B cell (primary cell): ENCODE measurements at places on chromosomes 7 and 10. TPM values are rescaled to one million over a fixed set of nuclear protein-coding genes. Genes with fewer than 3 reads are reported as not detected.

DNA sequence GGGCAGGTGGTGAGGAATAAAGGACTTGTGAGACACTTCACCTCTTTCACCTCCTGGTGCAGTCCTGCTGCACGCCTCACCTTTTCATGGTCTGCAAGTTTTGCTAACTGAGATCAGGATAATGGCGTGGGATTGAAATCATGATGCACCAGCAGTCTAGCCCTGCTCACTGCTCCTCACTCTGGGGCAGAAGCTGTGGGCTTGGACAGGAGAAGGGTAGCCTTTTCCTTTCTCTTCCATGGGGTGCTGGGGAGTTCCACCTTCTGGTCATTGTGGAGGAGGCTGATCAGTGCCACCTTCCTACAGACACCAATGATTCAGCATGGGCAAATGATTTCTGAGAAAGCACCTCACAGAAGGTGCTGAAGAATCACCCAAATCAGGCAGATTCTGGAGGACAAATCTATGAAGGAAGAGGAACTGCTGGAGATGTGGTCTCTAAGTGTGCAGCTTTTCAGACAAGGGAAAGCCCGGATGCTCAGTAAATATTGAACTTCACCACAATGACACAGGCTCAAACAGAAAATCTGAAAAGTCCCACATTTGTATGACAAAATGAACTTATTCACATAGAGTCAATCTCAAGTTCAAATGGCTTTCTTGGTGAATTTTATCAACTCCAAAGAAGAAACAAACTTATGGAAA, 19.7 kb downstream of the MBL2 start:
- no peak for DNase-seq

DNA sequence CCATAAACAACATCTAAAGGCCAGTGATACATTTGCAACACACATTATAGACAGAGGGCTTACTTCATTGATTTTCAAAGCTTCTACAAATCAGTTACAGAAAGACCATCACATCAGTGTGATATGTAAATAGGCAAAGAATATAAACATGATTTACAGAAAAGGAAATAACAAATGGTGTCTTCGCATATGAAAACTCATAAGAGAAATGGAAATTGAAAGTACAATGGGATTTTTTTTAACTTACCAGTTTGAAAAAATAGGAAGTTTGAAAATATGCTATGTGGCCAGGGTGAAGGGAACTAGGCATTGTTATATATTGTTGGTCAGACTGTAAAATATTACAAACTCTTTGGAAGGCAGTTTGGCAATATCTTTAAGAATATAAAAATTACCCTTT, 27.3 kb downstream of the SEC23IP start:
- peak; percentile 58 for DNase-seq

- no peak for DNase-seq
Measured at GRCh38 chr10:32963096-32963495, 5.1 kb upstream of the ITGB1 start.

DNA sequence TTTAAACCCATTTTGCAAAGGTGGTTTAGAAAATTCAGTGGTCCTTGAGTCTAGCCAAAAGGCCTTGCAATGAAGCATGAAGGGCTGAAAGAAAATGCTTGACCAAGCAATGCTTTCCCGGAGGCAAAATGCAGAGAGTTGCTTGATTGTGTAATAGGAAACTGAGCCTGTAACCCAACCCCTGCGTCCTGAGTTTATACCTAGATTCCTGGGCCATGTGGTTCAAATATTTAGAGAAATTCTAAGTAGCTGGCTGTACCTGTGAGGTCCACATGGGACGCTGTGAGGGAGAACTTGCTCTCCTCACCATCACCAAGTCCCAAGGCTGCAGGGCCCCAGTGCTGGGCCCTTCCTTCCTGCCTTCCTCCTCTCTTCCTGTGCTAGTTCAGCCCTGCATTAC, 45.7 kb downstream of the CXCL12 start:
- no peak for DNase-seq

- DNase-seq = no peak
Measured at GRCh38 chr7:55410667-55411239, 45.6 kb downstream of the LANCL2 start.

DNA sequence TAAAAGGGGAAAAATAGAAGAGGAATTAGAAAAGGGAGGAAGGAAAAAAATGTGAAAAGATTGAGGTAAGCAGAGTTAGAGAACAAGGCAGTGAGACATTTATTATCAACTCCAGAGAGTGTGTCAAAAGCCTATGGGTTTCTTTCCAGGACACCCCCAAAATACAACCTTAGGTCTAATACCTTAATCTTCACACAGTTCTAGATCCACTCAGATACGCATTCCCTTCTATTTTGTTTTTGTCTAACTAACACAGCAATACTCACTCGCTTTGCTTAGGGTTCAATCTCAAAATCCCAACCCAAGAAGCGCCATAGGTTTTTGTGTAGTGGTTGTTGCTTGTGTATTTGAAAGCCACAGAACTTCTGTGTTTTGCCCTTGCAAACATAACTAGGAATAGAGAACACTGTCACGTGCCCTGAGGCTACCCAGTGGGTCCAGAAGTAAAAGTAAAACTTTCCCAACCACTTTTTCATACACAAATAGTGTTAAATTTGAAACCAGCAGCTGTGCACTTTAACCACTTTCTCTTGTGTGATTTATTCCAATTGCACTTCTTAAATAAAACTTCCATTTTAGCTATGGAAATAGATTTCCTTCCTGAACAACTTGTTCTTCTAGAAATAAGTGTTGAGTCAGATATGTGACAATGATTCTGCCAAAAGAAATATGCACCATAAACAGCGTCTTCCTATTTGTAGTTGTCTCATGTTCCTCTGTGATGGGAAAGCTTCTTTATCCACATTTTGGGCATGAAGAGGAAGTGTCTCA, 414.7 kb upstream of the GHITM start:
- DNase-seq = no peak

FUOM gene
- total RNA-seq = 20.7 and 23.8 TPM in 2 replicates

DNA sequence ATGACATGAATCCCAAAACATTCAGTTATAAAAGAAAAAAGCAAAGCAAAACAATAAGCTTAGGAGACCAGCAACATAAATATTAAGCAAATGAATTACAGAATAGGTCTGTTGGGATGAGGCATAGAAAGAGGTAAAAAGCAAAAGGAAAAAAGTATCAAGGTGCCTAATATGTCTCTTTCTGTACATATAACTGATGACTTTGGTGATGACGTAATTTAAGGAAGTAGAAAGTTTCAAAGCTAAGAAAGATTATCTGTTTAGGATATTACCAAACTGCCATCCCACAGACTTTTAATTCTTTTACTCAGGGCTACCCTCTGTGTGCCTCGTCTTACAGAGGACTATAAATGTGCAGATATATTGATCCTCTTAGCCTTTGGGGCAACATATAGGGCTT, 1066.5 kb downstream of the SORCS3 start:
- DNase-seq = no peak

CASP2 gene
- total RNA-seq = 66.5 and 71.1 TPM in 2 replicates

DNA sequence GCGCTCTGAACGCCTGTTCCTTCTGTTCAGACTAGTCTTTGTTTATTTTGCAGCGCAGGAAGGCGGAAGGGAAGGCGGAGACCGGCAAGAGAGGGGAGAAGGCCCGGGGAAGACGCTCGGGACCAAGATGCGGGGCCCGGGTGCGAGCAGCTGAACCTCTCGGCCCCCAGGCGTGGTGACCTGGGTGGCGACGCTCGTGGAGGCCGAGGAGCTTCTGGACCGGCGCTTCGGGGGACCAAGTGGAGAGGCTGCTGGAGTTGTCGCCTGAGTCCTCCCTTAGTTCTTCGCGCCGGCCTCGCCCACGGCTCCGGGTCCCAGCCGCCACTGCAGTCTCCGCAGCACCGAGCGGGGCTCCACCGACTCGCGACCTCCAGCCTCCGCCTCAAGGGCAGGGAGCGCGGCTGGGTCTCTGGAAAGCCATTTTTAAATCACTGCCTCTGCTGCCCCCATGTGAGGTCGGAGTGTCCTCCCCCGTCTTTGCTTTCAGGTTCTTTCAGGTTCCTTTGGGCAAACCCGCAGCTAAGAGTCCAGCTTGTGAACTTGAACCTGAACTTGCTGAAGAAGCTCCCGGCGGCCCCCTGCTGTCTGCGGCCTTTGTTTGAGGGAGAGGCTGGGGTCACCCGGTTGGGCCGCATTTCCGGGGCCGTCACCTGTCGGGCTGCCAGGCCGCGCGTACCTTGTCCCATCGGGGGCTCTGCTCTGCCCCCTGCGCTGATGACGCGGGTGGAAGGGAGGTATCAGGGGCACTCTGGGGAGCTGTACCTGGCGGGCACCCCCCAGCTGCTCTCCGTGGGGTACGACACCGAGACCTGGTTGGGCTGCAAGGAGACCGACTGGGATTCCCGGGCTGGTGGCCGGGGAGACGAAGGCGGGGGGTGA, 136.0 kb downstream of the KIF20B start:
- DNase-seq = peak; percentile 70

PTF1A gene
- total RNA-seq = not detected in 2 replicates

DNA sequence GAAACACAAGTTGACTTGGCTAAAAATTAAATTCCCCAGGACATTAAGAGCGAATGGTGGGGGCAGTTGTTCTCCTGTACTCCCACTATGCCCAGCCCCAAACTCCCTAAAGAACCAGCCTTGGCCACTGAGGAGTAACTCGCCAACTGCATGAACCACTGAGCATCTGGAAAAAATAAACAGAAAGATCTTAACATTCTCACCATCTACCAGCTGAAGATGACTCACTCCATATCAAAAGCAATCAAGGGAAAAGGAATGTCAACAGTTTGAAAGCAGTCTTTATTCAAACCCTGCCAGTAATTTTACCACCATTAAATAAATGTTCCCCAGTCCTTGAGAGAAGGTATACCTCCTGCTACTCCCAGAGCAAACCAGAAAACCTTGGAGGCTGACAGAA, 45.4 kb downstream of the CTTNBP2 start:
- no peak for DNase-seq

PFKFB3 gene
- 239 and 251 TPM in 2 replicates for total RNA-seq

- no peak for DNase-seq
Measured at GRCh38 chr10:790821-791551, 101.5 kb upstream of the DIP2C start.

DNA sequence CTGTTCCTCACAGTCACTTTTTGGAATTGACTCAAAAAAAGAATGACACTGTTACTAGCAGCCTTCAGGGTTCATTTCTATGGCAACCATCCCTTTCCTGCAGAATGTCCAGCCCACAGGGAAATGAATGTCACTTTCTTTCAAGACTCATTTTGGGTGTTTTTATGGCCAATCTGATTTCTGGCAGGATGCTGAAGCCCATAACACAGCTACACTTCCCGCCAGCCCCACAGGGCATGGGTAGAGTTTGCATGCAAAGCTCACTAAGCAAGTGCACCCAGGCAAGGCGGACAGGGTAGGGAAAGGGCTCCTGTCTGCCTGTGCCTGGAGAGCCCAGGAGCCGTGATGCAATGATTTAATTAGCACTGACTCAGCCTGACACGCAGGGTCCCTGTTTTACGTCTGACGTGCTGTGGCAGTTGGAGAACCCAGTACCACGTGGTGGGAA, 26.1 kb upstream of the GPAM start:
- DNase-seq = no peak

WNT16 gene
- total RNA-seq = 6.9 and 7.4 TPM in 2 replicates

DNA sequence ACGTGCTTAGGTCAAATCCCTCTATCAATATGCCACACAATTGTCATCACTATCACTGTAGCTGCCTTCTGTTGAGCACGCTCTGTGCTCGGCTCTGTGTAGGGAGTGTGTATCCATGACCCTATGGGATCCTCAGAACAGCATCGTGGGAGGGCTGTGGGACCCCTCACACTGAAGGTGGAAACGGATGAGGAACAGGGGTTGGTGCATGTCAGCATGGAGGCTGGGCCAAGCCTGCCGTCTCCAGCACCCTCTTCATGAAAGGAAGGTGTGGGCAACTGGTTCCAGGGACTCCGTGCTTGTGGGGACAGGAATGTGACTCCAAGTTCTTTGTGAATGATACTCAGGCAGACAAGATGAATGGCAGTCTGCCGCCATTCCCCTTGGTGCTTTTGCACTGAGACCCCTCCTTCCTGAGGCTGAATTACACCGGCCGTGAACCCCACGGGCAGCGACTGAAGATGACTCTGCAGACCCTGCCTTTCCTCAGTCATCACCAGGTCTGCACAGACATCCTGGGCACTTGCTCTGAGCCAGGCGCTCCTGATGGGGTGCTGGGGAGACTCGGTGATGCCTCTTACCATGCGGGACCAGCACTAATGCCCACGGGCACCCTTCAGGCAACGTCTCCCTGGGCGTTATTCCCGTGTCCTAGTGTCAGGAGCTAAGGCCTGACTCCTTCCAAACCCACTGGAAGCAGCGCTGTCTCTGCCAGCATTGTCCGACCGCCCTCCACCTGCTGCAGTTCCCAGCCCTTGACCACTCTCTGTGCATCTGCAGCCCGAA, 495.2 kb downstream of the TCERG1L start:
- DNase-seq = no peak

DNA sequence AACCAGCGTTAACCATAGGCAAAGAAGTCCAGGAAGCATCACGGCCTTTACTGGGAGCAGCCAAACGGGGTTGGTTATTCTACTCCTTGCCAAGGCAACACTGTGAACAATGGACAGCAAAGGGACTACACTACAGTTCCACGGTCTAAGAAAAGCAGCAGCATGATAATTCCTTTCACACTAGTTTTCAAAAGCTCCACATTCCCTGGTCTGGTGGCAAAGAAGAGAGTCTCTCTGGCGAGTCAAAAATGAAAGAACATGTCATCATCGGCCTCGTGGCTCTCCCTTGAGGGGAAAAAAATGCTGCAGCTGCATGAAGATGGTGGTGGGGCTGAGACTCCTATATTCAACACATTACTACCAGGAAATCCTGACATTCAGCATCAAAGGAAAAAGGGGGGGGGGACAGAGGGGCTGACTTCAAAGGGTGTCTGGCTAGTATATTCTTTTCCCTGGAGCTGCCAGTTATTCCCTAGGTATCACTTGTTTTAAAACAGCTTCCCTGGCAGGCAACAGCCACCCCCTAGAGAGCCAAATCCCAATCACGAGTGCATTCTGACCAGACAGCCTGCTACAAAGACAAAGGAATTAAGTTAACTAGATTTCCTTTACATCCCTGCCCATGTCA, 49.1 kb downstream of the SLC37A3 start:
- DNase-seq = no peak

AGAP4 gene
- total RNA-seq = 30.0 and 35.4 TPM in 2 replicates

DNA sequence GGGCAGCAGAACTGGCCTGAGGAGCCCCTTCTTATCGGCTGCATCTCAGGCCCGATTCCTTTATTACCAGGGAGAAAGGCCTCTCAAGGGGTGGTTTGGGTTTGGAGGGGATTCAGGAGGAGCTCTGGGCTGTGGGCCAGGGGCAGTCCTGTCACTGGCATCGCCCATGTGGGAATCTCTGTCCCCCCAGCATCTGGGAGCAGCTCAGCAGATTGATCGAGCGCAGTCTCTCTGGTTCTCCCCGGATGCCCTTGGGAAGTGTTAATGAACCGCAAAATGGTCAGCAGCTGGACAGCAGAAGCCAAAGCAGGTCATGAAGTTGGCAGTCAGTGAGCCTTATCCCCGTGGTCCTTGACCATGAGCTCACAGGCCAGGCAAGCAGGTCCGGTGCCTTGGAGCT, 104.4 kb upstream of the ANLN start:
- DNase-seq = no peak

- no peak for DNase-seq
Measured at GRCh38 chr10:51744235-51745000, 45.0 kb upstream of the CSTF2T start.

DNA sequence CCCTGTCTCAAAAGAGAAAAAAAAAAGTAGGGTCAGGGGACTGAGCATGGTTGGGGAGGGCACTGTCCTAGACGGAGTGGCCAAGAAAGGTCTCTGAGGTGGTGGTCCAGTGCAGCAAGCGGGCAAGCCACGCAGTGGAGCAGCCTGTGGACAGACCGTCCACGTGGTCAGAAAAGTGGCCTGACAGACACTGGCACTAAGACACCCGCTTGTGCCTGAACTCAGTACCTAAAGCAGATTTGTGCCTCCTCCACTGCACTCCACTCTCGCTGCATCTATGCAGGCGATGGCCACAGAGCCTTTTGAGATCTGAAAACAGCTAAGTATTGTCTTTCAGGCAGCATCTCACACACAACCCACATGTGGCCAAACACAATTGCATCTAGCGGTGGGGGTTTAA, 8.8 kb downstream of the ASB10 start:
- DNase-seq = no peak
